Eye (tissue), 1 donor: ENCODE measurements at places on chromosomes 1 and 21.

- DNase-seq, result no peak
Measured at GRCh38 chr1:72111662-72112061, 170.7 kb downstream of the NEGR1 start.

- peak; percentile 72 for DNase-seq
Measured at GRCh38 chr1:66402194-66402593, 131.8 kb upstream of the SGIP1 start.

GRCh38 chr21:34148826-34149558 lies 75.6 kb downstream of the MRPS6 start:
- peak; percentile 57 for DNase-seq

- peak; percentile 25 for DNase-seq
Measured at GRCh38 chr1:162383516-162383915, 2.0 kb downstream of the C1orf226 start.

GRCh38 chr1:22044690-22045420 lies 7.7 kb upstream of the CDC42 start:
- peak; percentile 64 for DNase-seq

- DNase-seq, result no peak
Measured at GRCh38 chr1:157523774-157524493, 28.4 kb downstream of the FCRL5 start.

- no peak for DNase-seq
Measured at GRCh38 chr1:241799416-241799815, 48.6 kb upstream of the EXO1 start.

- DNase-seq, result no peak
Measured at GRCh38 chr1:94142022-94142421, 21.1 kb upstream of the ABCA4 start.

DNA sequence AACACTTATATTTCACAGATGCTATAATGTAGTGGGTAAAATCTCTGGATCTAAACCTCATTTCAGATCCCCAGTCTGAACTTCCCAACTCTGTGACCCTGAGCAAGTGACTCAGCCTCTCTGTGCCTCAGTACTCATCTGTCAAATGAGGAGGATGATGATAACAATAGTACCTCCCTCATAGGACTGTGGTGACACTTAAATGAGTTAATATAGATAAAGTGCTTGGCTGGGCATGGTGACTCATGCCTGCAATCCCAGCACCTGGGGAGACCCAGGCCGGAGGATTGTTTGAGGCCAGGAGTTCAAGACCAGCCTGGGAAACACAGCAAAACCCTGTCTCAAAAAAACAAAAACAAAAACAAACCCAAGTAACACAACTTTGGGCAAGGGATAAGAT lies 4.7 kb upstream of the ECE1 start:
- DNase-seq, result no peak

GRCh38 chr1:193538003-193538354 lies 351.6 kb upstream of the B3GALT2 start:
- DNase-seq, result no peak

DNA sequence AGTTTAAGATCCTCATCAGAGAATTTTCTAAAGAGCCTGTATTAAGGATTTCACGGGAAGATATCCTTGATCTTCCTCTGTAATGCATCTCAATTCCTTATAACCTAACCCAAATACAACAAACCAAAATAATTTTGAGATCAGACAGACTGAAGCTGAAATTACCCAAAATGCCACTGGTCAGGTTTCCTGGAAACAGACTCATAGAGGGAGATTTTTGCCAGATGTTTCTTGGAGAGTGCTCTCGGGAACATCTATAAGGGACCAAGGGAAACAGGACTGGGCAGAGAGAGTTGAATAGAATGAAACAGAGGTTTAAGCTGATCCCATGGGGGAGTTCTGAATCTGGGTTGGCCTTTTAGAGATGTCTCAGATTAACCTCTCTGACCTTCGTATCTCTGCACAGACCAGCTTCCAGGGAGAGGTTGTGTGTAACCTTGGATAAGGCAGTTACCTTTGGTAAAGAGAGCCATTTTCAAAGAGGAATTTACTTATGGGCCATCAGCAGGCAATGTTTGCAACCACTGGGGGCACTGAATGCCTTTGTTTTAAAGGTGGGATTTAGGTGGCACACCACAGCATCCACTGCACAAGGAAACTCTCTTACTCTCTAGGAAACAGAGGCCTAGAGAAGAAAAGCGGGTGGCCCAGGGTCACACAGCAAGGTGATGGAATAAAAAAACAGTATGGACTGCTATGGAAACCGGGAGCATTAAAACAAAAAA lies 130.8 kb upstream of the SGIP1 start:
- DNase-seq, result peak; percentile 41
